ENCODE measurements at places on chromosomes 11 and 22.

- DNase-seq = peak; percentile 4
These were observed 159.2 kb downstream of the MSANTD4 start for GRCh38 chr11:105862736-105863367.

DNA sequence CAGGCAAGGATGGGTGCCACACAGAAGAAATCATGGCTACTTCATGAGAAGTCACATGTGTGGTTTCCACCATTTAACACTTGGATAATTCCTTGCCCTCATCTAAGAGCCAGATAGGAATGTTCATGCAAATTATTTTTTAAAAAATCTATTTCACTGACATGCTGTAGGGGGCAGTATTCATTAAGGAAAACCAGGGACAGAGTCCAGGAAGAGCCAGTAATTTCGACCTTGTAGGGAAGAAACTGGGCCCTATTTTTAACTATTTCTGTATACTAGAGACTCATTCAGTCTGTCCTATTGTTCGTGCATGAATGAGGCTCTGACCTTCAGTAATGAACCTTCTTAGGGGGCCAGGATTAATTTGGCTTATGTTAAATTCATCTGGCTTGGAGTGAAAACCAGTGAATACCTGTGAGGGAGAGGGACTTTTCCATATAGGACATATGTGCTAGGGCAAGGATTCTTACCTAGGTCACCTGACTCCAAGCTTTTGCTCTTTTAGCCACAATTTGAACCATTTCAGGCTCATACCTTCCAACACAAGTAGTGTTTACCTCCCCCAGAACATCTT is 192.7 kb downstream of the NAV2 start:
- peak; percentile 11 for DNase-seq

- DNase-seq = no peak
These were observed 12.5 kb downstream of the OTUB1 start for GRCh38 chr11:63998558-63999348.

DNA sequence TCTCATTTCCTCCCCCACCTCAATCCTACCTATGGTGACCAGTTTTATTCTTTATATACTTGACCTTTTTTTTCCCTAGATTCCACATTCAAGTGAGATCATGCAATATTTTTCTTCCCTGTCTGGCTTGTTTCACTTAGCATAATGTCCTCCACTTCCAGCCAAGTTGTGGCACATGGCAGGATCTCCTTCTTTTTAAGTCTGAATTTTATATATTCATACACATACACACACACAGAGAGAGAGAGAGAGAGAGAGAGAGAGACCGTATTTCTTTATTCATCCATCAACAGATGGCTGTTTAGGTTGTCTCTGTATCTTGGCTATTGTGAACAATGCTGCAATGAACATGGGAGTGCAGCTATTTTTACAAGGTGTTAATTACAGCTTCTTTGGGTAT is 1.4 kb downstream of the POU2AF2 start:
- DNase-seq = no peak

GRCh38 chr11:20258376-20258895 is 98.2 kb upstream of the DBX1 start:
- DNase-seq = no peak

DNA sequence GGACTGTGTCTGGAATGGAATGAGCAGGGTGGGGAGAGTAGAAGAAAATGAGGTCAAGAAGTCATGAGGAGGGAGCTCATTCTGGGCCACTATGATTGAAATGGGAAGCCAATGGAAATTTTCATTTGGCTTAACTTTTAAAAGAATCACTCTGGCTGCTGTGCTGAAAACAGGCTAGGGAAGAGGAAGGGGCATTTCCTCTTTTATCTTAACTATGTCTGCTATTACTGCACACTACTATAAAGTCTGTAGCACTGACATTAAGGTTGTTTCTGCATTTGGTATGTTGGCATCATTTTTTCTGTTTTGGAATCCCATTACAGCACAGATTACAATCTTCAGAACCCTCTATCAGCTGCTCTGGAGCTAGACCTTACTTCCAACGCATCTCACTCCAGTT is 8.2 kb downstream of the PATL1 start:
- no peak for DNase-seq

DNA sequence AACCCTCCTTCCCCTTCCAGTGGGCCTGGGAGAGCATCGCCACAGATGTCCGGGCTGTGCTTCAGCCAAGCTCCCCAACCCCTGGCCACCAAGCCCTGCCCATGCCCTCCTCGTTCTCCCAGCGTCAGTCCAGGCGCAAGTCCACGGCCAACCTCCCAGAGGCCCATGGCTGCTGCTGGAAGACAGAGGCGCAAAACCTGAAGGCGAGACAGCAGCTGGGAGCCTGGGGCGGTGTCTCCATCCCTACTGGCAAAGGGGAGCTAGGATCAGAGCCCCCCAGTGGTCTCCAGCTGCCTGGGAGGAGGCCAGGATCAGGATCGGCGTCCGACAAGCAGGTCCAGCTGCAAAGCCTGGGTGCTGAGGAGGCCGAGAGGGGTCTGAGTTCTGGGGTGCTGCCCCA is 1.9 kb downstream of the TSGA10IP start:
- no peak for DNase-seq

- DNase-seq = no peak
These were observed 339.1 kb upstream of the B3GAT1 start for GRCh38 chr11:134751031-134751585.

DNA sequence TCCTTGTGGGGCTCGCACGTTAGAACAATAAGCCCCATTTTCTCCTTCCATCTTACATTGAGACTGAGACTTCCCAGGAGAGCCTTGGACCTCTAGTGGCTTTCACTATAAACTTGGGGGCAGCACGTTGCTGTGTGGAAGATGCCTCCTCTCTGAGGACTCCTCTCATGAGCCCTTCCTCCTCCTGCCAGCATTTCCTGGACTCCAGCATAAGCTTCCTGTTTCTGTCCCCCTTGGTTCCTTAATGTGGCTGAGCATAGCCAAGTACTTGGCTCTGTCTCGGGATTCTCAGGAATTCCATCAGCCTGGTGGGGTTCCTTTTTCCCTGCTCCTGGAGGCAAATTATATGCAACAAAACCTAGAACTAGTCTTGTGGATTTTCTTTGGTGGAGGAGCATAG is 38.8 kb upstream of the UBASH3B start:
- DNase-seq = no peak

GRCh38 chr11:16607675-16608644 is 130.5 kb upstream of the C11orf58 start:
- DNase-seq = no peak

DNA sequence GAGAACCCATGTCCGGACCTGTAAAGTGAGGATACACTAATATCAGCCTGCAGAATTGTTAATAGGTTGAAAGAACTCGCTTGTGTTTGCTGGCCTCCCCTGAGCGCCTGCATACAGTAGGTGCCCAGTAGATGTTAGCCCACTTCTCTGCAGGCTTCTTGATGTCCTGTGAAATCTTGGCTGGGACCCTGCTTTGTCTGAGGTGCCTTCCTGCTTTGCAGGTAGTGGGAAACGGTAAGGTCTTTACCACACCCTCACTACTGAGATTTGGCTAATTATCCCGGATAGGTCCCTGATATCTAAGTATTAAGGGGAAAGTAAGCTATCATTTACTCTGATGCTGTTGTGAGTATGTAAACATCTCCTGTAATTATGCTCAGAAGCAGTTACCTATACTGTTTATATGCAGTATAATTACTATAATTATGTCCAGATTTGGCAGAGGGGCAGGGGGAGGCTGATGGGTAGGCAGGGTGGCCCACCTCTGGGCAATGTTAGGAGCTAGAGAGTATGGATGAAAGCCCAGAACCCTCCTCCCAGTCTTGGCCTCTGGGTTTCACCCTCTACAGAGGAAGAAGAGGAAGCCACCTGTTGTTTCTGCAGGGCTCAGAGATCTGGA is 1.2 kb upstream of the ARRB1 start:
- no peak for DNase-seq

GRCh38 chr11:12200991-12201985 is 90.9 kb downstream of the MICAL2 start:
- DNase-seq = no peak

DNA sequence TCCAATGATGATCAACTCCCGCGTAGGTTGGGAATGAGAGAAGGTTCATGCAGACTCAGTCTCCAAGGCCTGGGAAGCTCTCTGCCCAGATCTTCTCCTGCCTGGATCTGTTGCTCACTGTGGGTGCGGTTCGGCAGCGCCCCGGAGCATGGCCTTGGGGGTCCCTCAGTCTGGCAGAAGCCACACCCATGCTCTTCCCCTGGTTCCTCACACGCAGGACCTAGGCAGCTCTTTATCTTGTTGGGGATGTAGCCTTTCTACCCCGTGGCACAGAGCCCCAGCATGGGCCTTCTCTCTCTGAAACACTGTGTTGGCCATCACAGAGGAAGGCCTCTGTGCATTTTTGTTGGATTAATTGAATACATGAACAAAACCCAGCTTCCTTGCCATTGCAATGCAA is 1461.6 kb downstream of the BRD1 start:
- no peak for DNase-seq

- peak; percentile 26 for DNase-seq
These were observed 1.1 kb downstream of the SYTL2 start for GRCh38 chr11:85809863-85810262.

GRCh38 chr11:74388678-74389327 is 9.4 kb downstream of the PGM2L1 start:
- DNase-seq = peak; percentile 42

- DNase-seq = no peak
These were observed 1052.9 kb downstream of the NTM start for GRCh38 chr11:132423266-132423665.

DNA sequence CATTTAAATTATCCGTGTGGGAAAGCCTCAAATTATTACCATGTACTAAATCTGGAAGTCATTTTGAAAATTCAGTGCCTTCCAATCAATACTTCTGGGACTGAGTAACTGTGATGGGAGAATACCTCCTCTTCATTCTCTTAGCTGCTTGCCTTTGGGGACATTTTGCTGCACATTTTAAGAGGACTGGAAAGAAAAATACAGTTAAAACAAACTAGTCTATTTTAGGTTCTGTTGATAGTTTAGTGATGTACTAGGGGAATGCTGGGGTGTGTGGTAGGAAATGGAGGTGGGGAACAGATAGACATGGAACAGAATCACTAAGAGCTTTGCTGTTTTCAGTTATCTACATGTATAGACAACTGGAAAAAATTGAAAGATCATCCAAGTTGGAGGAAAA is 65.7 kb upstream of the APOA1 start:
- DNase-seq = no peak

- no peak for DNase-seq
These were observed 81.7 kb downstream of the CCDC34 start for GRCh38 chr11:27281276-27281675.

DNA sequence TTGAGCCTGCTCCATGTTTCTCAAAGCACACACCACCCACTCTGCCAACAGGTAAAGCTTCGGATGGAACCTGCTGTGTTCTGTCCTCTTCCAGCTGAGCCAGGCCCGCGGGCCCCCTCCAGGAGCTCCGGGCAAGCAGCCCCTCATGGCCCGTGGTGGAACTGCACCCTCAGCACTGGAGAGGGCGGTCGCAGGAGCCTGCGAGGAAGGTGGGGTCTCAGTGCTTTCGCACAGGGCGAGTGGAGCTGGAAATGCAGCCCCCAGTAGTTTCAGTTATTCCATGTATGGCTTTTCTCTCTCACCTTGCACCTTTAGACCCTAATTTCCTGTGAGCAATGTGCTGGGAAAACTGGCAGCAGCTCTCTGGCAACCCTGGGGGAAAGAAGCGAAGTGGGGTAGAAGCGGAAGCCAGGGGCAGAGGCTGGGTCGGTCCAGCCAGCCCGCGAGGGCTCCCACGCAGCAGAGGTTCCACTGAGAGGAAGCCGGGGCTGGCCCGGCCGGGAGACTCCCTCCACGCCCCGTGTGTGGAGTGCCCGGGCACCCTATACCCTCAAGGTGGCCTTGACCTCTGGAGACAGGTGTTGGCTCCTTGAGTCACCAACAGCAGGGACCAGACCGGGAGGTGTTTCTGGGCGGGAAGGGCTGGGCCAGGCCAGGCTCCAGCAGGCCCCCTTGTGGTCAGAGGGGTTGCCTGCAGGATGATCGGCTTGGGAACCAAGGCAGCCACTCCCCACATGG is 119.9 kb upstream of the TMEM45B start:
- peak; percentile 66 for DNase-seq

DNA sequence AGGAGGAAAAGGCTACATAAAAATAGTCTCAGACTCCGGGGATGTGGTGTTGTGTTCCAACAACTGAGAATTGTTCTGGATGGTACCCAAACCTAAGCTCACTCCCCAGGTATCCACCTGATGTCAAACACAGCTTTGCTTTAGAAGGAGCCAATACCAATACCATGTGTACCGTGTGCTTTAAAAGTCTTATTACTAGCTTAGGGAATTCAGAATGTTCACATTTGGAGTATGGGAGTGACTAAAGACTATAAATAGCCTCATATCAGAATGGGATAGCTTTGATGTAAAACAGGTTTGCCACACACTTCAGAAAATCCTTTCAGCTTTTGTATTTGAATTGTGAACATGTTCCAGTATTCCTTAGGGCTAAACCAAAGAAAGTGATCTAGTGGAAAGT is 248.7 kb upstream of the ARHGAP42 start:
- no peak for DNase-seq

DNA sequence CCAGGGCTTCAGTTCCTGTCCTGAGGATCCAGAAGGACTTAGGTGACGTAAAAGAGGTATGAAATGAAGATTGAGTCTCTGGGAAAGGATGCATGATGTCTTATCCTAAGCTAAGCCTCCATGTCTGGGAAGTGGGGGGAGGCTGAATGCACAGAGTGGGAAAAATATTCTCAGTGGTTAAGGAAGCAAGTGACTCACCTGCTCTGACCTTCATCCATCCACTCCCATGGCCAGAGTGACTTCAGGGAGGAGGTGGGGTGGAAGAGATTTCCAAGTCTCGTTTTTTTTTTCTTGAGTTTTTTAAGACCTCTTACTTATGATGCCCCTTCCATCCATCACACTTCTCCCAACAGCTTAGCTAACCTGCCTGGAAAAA is 32.5 kb upstream of the POLD3 start:
- no peak for DNase-seq

DNA sequence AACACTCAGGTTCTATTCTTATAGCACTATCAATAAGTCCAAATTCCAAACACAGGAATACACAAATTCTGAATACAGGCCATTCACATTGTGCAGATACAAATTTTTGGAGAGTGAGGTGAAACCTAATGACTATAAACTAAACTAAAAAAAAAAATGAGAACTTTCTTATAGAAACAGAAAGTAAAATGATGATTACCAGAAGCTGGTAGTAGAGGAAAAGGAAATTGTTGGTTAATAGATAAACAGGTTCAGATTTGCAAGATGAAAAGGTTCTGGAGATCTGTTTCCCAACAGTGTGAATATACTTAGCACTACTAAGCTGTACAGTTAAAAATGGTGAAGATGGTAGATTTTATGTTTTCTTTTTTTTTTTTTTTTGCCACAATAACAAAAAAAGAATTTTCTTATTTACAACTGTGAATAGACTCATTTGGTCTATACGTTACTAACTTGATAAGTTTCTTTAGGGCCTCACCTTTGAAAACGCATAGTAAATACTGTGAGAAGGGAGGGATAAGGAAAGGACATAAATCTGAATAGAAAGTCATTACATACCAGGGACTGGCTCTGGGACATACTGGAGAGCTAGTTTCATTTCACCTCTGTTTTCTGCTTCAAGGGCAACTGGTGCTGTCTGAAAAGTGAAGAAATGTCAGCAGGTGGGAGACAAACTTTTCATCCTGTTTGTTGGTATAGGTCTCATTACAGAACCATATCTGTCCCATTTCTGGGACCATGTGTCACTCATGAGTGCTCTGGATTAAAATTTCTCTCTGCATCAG is 14.2 kb upstream of the CCDC89 start:
- peak; percentile 13 for DNase-seq

All from germinal center (tissue), 1 donor.